NCI-H460 (cell line): ENCODE measurements at places on chromosomes 16 and 17.

DNA sequence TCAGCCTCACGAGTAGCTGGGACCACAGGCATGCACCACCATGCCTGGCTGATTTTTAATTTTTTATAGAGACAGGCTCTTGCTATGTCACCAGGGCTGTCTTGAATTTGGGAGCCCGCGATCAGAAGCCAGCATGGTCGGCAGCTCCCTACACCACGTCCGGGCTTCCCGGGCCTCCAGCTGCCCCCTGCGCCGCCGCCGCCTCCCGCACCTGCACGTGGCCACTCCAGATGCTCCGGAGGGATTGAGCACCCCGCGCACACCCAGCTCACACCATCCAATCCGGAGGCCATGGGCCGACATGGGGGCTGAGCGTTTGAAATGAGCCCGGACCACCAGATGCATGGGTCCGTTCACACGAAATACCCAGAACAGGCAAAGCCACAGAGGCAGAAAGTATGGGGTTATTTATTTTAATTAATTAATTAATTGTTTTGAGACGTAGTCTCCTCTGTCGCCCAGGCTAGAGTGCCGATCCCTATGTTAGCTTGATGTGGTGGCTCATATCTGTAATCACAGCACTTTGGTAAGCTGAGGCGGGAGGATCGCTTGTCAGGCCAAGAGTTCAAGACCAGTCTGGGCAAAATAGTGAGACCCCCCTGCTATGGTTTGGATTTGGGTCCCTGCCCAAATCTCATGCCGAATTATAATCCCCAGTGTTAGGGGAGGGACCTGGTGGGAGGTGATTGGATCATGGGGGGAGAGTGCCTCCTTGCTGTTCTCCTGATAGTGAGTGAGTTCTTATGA is 17.1 kb upstream of the PDXDC1 start:
- DNase-seq = no peak

DNA sequence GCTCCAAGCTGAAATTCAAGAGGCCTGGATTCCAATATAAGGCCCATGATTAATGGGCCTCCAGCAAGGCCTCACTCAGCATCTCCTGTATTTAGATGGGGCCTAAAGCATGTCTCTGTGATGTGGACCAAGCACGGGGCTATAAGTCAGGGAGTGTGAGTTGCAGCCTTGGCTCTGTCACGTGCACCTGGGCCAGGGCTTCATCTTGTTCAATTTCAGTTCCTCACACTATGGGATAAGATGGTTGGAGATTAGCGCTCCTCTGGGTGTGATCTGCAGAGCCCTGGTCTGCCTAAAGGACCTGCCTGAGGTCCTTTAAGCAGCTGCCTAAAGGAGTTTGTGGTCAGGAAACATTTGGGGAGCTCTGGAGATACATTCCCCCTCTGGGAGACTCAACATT is 25.2 kb downstream of the KLHL36 start:
- no peak for DNase-seq

DNA sequence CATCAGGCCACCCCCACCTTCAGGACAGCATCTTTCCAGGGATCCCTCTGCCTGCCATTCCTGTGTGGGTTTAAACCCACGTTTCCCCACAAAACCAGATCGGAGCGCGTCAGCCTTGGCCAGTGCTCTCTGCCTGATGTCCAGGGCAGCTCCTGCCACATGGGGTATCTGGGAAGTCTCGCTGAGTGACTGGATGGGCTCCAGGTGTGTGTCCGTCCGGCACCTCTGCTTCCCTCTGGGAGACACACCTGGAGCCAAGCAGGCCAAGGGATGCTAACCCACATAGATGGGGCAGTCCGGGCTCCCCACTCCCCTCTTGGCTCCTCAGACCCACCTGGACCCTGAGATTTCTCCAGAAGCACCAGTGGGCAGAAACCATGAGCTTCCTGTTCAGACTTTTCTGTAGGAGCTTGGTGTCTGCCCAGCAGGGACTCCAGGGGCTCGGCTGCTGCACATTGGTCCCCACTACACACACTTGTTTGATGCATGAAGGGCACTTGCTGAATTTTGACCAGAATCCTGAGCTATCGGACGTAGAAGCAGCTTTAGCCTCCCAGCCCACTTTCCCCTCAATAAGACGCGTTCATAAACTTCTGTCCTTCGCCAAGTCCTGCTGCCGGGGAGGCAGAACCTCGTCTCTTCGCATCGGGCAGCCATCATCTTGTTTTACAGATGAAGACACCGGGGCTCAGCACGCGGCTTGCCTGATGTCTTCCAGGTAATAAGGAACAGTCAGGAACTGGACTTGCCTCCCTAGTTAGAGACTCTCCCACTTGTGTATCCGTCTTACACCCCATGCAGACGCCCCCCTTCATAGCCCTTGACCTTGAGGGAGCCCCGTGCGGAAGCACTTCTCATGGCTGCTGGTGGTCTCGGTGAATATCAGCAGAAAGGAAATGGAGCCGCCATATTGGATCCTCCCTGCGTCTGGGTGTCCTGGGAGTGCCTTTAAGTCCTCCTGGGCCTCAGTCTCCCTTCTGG is 91.6 kb upstream of the ZNF469 start:
- DNase-seq = no peak

- DNase-seq = peak; percentile 60
Observed at GRCh38 chr16:22300427-22301071, 3.3 kb downstream of the POLR3E start.

DNA sequence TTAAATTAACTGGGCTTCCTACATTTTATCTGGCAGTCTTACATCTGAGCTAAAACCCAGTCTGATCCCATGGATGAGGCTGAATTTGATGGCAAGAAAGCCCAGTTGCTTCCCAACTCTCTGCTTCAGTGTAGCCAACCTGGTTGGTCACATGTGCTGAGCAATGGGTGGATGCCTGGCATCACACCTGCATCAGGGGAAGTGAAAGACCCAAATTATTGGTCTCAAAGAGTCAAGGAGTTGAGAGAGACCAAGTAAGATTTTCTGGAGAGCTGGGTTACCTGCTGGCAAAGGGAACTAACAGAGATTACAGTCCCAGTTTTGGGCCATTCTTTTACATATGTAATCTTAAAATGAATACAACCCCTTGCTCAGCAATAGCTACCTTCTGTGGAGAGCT is 38.8 kb downstream of the RGS9 start:
- no peak for DNase-seq
